ENCODE measurements at places on chromosomes 4 and X.

DNA sequence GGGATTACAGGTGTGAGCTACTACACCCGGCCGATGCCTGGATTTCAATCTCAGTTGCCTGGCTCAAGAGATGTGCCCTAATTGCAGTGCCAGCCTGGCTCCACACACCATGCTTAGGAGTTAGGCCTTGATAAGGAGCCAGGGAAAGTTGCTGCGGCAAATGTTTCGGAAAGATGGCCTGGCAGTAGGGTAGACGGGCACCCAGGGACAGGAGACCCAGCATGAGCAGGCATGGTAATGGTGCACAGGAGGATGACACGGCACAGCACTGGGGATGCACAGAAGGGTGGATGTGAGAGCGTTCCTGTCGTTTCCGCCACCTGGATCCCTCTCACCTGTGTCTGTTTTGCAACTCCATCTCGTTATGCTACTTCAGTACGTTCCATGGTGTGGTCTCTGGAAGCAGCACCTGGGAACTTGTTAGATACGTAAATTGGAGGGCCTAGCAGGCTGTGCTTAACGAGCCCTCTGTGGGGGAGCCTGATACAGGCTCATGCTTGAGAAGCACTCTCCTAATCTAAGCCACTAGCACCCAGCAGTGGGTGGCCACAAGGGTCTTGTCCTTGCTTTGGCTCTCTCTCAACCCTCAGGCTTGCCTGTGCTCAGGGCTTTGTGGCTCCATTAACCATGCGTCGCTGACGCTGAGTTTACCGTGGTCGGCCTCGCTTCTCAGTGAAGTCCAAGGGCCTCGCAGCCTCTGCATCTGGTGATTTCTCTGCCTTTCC lies 20.3 kb downstream of the RNF4 start:
- DNase-seq, result no peak

GRCh38 chrX:152445926-152446325 lies 5.2 kb downstream of the GABRA3 start:
- DNase-seq, result no peak

DNA sequence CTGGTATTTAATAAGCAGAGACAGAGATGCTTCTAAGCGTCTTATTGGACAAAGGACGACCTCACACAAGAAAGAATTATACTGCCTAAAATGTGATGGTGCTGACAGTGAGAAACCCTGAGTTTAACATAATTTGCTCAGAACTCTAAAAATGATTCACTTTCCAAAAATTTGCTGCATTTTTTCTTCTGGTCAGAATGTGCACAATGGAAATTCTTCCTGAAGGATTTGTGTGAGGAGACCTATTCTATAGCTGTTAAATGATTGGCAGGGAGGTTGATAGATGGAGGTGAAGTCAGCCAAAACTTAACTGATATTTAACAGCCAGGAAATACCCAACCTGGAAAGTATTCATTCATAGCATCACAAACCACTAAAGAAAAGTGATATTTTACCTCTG lies 1.7 kb downstream of the MAGEC3 start:
- DNase-seq, result peak; percentile 50

DNA sequence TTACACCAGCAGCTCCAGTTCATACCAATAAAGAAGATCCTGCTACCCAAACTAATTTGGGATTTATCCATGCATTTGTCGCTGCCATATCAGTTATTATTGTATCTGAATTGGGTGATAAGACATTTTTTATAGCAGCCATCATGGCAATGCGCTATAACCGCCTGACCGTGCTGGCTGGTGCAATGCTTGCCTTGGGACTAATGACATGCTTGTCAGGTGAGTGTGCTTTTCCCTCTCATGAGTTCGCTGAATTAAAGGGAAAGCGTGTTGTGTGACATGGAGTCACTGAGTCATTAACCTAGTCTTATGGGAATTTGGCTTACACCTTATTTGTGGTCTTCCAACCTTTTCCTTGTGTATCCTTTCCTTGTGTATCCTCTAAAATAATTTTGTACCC lies 15.9 kb downstream of the TMEM165 start:
- DNase-seq, result peak; percentile 61

DNA sequence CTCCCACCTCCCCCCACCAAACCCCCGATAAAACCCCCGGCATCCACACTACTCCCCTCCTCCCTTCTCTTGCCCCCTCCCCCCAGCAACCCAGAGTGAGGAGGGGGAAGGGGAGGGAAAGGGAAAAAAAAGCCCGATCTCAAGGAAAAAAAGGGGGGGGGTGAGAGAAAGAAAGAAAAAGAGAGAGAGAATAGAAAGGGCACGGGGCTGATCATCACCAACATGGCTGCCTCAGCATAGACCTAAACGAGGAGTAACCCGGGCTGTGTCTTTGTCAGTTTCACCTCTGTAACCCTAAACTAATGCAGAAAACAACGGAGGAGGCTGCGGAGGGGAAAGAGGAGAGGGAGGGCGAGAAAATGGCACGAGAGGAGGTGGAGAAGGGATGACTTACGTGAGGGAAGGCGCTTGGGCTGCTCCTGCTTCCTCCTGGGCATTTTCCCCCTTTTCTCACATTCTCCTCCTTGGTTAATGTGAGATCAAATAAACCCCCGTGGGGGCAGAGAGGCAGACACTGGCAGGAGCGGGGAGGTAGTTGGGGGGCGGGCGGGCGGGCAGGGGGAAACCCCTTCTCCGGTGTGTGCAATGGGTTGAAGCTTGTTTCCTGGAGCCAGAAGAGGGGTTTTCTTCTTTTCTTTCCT lies 532 bp downstream of the ZNF827 start:
- DNase-seq, result peak; percentile 55

DNA sequence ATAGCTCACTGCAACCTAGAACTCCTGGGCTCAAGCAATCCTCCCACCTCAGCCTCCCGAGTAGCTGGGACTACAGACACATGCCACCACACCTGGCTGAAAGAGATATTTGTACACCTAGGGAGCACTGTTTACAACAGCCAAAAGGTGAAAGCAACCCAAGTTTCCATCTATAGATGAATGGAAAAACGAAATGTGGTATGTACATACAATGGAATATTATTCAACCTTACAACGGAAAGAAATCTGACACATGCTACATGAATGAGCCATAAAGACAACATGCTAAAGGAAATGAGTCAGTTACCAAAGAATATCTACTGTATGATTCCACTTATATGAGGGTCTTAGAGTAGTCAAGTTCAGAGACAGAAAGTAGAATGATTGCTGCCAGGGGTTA lies 52.2 kb downstream of the ABCG2 start:
- DNase-seq, result peak; percentile 41

DNA sequence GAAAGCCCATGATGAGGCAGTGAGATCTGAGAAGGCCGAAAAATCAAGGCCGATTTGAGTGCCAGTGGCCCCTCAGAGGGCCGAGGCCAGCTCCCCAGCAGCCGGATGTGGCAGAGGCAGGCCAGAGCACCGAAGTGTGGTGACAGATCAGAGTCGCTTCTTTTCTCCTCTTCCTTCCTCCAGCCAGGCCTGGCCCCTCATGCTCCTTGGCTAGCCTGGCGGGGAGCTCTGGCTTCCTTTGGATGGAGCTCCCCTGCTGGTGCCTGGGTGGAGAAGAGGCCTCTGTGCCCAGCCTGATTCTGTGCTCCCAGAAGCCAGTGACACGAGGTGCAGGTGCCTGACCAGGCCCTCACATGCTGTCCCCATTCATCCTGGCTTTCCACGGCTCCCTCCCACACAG lies 127.2 kb upstream of the PABPC4L start:
- DNase-seq, result no peak

- DNase-seq, result no peak
Measured at GRCh38 chrX:148536961-148537360, 36.5 kb downstream of the AFF2 start.

DNA sequence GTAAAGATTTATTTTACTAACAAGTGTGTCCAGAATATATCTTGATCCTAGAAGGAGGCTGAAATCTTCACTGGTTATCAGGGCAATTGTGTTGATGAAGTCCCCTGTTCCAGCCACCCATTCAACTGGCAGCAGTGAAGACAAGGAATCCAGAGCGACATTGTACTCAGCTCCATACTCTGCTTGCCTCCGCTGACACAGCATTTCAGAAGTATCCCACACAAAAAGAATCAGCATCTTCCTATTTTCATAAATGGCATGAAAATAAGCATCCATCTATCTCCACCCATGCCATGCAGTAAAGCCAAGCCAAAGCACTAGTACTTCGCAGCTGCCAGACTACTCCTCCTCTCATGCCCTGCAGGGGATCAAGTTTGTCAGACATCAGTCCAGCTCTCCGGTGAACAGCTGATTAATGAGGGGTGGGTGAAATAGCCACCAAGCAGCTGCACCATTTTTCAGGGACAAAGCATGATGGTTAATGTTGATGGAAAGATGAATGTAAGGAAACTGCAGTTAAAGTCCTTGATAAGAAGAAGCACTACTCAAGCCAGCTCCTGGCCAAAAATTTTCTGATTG lies 54.0 kb downstream of the COL25A1 start:
- no peak for DNase-seq

GRCh38 chr4:8838961-8839431 lies 32.6 kb downstream of the HMX1 start:
- DNase-seq, result no peak

DNA sequence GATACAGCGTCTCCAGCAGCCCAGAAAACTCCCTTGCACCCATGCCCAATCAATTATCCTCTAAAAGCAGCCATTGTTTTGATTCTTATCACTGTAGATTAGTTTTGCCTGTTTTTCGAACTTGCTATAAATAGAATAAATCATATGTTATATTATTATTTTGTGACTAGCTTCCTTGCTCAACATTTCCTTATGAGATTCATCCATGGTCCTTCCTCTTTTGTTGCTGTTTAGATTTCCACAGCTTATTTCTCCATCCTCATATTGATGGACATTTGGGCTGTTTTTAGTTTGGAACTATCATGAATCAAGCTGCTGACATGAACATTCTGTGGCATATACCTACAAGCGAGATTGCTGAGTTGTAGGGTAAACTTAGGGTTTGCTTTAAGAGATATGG lies 595.3 kb downstream of the BCOR start:
- no peak for DNase-seq

GRCh38 chr4:6710282-6710681 lies 617 bp upstream of the MRFAP1L1 start:
- DNase-seq, result no peak

GRCh38 chr4:15006416-15007024 lies 4.2 kb downstream of the CPEB2 start:
- DNase-seq, result peak; percentile 20

GRCh38 chr4:22504922-22505321 lies 10.9 kb downstream of the ADGRA3 start:
- peak; percentile 57 for DNase-seq

DNA sequence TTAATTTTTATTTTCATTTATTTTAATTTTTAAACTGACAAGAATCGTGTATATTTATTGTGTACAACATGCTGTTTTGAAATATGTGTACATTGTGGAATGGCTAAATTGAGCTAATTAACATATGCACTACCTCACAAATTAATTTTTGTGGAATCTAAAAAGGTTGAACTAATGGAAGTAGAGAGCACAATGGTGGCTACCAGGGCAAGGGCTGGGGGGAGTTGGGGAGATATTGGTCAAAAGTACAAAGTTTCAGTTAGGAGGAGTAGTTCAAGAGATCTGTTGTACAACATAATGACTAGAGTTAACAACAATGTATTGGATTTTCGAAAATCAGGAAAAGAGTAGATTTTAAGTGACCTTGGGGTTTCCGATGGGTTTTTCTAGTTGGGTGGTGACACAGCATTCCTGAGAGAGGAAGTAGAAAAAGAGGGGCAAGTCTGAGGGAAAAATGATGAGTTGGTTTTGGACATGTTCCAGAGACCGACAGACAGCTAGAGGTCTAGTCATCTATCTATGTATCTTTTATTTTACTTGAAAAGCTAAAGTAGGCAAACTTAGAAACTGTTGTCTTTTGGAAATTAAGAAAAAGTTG lies 23.2 kb downstream of the APOO start:
- peak; percentile 82 for DNase-seq

DNA sequence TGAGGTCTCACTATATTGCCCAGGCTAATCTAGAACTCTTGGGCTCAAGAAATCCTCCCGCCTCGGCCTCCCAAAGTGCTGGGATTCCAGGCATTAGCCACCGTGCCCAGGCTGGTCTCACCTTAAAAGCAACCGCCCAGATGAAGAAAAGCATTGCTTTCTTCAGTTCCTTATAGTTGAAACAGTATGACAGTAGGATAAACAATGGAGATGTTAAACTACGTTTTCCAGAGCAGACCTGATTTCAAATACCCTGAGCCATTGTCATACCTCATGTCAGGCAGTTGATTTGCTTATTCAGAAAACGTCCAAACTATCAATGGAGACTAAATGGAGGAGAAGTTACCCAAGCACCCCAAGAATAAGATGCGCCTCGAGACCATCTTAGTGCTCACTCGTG lies 26.3 kb upstream of the TMEM131L start:
- DNase-seq, result no peak

- DNase-seq, result peak; percentile 12
Measured at GRCh38 chr4:38531141-38531727, 132.8 kb upstream of the KLF3 start.

- DNase-seq, result no peak
Measured at GRCh38 chr4:112642526-112642925, 5.6 kb downstream of the LARP7 start.

DNA sequence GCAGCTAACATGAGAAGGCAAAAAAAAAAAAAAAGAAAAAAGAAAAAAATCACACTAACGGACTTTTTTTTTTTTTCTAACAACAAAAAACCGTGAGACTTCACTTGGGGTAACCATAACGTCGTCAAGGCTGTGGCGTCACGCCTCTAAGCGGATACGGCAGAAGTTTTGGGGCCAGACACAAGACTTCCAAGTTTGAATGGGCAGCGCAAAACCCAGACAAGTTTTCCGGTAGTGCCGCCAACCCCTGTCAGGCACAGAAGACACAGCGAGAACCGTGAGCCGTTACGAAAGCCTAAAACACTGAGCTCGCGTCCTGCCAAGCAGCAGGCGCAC lies 556 bp upstream of the SMARCA5 start:
- DNase-seq, result no peak

DNA sequence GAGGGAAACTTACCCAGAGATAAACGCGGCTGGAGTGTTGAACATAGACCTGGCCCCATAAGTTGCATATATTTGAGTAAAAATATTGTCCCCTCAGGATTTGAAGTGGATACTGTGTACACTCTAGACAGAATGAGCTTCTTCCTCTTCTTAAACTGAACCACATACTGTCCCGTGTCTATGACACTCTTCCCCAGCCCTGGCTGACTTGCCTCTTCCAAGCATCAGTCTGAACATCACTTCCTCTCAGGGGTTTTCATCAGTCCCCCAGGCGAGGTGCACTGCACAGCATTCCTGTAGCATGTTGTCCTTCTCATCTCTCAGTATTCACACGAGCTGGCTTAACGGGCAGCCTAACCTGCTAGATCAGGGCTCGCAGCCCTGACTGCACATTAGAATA lies 80.5 kb upstream of the TMEM150C start:
- DNase-seq, result no peak
